ENCODE measurements at places on chromosomes 7 and 10.
A peak's percentile ranks its signal among the peaks of the same experiment; 100 is the strongest.

- peak; percentile 54 for DNase-seq
These were observed 173.6 kb downstream of the PRKCQ start for GRCh38 chr10:6406220-6407033.

DNA sequence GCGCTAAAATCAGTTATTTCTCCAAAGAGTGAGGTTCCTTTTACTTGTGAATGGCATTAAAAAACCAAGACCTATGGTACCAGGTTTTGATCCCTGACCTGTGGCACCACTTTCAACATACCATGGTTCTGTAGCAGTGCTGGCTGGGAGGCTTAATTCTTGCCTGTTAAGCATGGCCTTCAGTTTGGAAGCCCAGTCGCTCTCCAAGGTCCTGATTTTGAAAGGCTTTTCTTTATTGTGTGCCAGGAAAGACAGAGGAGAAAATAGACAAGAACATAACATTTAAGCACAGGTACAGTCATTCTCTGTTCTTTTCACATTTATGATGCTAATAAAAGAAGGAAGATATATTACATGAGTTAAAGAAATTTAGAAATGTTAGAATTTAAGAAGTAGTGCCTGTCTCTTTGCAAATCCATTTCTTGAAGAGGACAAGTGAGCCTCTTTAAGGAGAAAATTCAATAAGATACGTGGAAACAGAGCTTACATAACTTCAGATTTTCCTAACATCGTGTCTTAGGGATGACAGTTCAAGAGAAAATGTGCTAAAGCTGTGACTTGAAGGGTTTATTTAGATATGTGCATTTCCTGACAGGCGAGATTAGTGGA, 357.6 kb downstream of the DPP6 start:
- no peak for DNase-seq

- DNase-seq: no peak
These were observed 7.0 kb downstream of the CUX1 start for GRCh38 chr7:101824440-101824839.

DNA sequence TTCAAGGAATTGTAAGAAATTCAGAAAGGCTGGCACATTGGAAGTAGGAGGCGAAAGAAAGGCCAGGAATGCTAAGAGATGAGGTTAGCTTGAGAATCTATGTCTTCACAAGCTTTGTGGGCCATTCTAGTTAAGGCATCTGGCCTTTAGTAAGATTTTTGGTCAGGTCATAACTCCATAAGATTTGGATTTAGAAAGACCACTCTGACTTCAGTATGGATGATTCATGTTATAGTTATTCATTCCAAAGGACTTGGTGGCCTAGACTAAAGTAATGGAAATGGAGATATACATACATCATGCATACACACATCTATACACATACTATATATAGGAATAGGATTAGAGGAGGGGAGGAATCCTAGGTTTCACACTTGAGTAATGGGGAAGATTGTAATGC, 77.5 kb downstream of the SEPTIN7 start:
- no peak for DNase-seq

- no peak for DNase-seq
These were observed 244.7 kb downstream of the KIF20B start for GRCh38 chr10:89946106-89946505.

DNA sequence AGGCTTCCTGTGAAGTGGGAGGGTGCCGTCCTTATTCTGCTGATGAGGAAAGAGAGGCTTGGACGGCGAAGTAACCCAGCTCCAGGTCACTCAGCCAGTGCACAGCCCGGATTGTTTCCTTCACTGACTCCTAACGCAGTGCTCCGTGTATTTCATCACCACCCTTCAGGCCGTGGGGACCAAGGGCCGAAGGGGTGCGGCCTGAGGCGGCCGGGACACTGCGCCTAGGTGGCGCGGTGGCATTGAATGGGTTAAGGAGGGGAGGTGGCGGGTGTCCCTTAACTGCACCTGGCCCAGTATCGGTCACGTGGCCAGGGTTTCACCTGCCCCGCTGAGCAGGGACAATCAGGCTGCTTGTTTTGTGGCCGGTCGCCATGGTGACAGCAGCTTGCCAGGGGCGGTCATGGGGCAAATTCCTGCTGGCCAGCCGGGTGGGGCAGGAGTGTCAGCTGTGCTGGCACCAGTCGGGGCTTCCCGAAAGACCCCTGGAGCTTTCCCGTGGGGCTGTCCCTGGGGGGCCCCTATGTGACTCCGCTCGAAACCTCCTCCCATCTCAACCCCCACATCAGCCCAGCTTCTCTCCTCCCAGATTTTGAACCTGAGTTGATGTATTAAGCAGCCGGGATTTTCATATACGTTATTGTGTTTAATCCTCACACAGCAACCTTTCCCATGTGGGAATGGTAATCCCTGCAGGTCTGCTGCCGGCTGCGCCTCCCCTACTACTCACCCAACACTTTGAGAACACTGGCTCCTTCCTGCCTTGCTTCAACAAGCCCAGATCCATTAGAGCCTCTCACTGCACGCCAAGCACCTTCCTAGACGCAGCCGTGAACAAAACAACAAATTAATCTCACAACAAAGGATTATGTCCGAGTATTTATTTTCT, 4.4 kb upstream of the ABHD11 start:
- DNase-seq: no peak

DNA sequence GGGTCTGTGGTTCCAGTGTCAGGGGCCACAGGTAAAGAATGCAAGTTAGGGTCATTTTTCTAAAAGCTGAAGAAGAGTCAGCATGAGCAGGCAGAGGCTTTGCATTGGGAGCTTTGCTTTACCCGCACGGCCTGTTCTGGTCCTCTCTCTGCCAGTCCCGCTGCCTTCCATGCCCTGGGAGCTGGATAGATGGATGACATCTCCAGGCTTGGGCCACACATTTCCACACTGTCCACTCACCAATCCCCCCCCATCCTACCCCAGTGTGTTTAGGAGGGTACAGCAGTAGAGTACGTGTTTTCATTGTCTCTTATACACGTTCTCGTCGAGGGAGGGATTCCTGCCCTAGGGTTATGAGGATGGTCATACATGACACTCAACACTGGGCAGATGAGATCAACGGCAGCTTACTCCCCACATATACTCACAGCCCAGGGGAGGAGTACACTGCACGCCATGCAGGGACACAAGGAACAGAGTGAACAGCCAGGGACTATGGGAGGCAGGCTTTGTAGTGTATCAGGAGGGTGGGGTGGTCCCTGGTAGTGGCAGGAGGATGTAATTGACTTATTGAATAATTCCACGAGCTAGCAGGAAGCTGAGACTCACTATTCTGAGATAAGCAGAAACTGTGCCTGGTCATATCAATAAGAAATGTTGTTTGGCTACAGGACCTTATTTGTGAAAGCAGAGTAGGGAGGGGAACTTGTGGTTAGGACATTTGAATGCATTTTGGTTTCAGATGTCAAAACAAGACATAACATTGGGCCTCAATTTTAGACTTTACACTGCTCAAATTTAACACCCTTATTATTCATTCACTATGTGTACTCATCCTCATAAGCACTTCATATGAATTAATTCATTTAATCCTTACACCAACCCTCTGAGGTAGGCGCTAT, 36.6 kb downstream of the PLPP4 start:
- DNase-seq: no peak

DNA sequence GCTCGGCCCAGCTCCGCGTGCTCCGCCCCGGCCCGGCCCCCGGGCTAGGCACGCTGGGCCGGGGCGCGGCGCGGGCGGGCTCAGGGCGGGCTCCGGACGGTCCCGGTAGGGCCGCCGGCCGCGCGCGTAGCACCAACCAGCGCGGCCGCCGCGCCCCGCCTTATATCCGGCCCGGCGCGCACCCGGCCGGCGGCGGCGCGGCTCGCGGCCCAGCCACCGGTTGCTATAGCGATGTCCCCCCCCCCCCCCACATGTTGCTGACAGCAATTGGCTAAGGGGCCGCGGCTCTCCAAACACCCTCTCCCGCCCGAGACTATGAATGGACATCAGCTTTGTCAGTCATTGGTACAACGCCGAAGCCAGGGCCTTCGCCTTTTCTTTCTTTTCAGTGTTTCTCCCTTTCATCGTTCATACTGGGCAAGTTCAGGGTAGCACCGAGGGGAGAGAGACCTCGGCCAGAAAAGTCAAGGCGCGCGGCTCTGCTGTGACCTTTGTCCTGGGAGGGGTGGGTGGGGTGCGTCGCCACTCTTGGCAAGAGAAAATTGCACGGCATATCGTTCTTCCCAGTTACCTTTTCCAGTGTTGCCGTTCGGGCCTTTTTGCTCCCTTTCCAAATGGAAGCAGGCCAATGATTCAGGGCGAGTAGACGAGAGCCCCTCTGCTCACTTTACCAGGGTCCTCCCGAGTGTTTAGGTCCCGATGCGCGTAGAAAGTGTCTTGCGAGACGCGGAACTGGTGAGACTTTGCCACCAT, 354.2 kb downstream of the DNAJB6 start:
- DNase-seq: no peak

DNA sequence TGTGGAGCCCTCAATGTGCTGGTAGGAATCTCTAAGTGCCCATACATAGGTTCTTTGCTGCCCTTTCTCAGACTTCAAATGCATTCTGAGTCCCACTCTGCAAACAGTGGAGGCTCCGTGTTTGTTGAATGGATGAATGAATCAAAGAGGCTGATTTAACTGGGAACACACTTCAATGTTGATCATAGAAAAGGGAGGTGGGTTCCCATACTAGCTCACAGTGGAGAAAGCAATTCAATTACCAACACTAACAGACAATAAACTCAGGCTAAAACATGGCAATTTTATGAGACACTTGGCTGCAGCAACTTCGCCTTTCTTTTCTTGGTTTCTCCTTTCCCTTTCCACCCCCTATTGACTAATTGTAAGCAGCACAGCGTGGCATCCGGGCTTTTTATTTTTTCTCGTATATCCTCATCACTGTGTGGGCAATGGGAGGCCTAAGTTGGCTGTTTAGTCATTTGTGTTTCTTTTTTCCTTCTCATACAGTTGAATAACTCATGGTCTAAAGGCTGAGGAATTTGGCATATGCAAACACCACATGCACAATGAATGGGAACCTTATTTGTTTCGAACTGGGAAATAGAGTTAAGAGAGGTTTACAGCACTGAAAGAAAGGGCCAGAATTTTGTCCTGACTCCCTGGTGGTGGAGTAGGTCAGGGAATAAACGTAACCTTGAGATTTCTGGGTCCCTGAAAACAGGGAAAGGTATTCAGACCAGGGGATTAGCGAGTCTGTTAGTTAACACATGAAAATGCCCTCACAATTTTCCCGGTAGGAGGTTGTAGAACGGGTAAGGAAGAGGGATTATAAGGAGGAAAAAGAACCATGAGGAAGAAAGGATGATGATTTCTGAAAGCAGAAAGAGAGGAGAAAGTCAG, 858.5 kb downstream of the KCNMA1 start:
- no peak for DNase-seq

DNA sequence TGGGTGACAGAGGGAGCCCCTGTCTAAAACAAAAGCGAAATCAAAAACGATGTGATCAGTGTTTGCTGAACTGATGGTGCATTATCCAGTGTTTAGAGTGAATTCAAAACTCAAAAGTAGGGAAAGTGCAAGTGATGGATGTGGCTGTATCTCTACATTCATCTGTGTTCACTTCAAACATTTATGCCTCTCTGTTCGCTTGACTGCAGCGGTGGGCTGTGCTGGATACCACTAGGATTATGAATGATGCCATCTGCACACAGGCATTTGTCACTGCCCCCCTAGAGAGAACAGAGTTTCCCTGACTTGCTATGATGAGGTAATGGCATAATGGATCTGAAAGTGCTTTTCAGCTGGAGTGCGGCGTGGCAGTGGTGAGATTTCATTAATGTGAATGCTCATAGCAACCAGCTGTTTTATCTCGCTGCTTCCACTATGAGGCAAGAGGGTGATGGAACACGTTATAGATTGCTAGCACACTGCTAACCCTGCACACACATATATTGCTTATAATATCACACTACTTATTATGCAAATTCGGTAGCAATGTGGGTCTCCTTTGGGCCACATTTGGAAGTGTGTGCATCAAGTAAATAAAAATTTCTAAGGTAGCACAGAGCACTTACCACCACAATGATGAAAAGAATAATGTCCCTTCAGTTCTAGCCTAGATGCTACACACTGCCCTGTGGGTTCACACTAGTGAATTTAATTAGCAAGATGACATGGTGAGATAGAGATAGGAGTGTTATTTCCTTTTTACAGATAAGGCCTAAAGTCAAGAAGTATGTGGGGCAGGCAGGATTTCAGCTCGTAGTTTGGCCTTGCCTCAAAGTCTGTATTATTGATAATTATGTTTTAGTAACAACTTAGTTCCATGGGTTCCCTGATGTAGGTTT, 164.7 kb downstream of the CAMK1D start:
- no peak for DNase-seq

- DNase-seq: no peak
These were observed 1.6 kb upstream of the TASOR2 start for GRCh38 chr10:5683065-5683464.

GRCh38 chr10:110495731-110496552, 1.8 kb upstream of the DUSP5 start:
- DNase-seq: peak; percentile 86

DNA sequence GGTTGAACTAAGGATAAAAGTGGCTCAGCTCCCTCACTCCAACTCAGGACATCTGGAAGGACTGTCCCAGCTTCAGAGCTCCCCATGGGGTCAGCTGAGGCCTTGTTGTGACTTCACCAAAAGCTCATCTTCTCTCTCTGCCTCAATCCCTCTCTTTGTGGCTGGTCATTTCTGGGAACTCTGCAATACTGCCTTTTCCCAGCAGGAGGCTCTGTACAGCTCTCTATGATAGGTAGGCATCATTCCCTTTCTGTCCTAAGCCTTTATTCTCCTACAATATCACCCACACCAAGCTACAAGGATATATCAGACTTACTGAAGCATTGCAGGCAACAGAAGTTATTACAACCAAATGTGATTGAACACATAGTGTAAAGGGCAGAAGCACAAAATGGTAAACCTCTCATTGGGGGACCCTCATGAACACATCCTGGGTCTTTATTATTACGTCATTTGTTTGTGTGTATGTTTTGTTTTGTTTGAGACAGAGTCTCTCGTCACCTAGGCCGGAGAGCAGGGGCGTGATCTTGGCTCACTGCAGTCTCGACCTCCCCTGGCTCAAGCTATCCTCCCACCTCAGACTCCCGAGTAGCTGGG, 36.7 kb upstream of the PRPS1L1 start:
- peak; percentile 39 for DNase-seq

DNA sequence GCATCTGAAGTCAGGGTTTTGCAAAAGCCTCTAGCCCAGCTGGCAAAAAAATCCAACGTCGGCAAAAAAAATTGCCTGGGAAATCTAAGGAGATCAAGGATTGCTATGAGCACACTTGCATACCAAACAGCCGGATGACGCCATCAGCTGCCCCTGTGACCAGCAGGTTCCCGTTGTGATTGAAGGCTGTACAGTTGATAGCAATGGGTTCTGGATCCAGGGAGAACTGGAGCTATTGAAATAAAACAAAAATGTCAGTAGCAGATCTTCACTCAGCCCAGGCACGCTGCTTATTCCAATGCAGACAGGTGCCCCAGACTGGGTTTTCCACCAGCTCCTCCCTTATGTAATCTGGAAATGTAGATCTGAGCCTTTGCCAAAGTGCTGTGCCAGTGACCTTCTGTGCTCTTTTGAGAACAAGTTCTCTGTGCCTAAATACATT, 18.7 kb upstream of the CYREN start:
- DNase-seq: no peak

- DNase-seq: no peak
These were observed 101.8 kb downstream of the MKI67 start for GRCh38 chr10:128024426-128024825.

- no peak for DNase-seq
These were observed 567.7 kb downstream of the ETV1 start for GRCh38 chr7:13421776-13422175.
